Fibroblast of skin of right quadriceps (primary cell): ENCODE measurements at places on chromosomes 5 and 9.

DNA sequence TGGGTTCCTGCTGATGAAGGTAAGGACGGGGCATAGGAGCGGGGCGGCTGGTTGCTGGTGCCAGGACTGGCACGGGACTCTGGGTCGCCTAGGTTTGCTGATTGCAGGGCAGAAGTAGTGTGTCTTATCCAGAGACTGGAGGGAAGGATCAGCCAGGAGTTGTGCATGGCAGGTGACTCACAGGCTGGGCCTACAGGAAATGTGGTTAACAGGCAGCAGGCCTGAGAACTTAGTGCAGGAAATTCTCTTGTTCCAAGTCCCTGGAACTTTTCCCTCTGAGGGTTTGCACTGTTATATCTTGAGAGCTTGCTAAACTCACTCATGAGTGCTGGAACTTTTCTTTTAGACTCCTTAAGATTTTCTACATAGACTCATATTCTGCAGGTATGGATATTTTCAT lies 95.1 kb downstream of the ANXA2R start:
- peak; percentile 90 for DNase-seq

- peak; percentile 82 for DNase-seq
Measured at GRCh38 chr9:115164511-115164974, 46.6 kb upstream of the TNC start.

DNA sequence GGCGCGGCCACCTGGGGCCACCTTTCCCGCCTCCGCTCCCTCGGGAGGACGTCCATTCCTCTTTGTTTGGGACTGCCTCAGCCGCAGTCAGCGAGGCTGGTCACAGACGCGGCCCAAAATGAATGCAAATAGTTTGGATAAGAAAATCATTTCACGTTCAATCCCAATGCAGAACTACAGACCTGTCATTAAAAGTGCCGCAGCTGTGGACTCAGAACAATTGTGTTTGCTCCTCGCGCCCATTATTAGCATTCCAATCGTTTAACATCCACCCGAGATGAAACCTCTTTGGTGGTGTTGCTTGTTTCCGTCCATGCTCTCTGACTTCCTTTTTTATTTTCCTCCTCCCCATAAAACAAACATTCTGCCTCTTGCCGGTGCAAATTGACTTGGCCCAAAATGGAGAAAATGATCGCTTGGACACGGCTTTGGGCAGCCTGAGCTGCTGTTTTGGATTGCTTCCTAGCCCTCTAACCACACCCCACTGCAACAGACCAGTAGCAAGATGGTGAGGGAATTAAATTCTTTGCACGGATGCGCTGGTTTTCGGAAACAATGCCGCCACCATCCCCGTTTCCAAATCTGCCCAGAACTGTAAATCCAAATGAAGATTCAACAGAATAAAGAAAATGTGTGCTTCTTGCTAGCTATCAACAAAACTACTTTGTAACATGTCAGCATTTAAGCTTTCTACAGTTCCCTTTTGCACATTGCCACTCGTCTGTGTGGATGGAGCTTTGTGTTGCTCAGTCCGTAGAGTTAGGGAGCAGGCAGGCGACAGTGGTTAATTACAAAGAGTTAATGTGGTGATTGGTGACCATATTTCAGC lies 784 bp downstream of the NLN start:
- DNase-seq = peak; percentile 60

- no peak for DNase-seq
Measured at GRCh38 chr5:86371061-86371460, 246.7 kb upstream of the COX7C start.

DNA sequence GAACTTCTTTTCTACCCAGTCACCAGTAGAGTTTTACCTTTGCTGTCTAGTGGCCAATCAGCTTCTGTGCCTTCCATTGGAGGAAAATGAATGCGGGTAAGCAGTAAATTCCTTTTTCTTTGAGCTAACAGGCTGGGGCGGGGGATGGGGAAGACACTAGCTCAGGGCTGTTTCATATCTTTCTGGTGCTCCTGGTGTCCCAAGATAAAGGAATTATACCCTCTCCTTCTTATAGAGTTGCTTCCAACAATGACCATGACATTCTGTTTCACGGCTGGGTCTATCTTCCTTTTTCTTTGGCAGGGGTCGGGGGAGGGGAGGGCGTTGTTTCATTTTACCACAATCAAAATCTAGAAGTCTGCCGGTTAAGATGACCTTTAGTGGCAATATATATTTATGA lies 51.2 kb upstream of the RPS23 start:
- no peak for DNase-seq
